ENCODE measurements at places on chromosomes 4 and X.
A peak's percentile ranks its signal among the peaks of the same experiment; 100 is the strongest.

DNA sequence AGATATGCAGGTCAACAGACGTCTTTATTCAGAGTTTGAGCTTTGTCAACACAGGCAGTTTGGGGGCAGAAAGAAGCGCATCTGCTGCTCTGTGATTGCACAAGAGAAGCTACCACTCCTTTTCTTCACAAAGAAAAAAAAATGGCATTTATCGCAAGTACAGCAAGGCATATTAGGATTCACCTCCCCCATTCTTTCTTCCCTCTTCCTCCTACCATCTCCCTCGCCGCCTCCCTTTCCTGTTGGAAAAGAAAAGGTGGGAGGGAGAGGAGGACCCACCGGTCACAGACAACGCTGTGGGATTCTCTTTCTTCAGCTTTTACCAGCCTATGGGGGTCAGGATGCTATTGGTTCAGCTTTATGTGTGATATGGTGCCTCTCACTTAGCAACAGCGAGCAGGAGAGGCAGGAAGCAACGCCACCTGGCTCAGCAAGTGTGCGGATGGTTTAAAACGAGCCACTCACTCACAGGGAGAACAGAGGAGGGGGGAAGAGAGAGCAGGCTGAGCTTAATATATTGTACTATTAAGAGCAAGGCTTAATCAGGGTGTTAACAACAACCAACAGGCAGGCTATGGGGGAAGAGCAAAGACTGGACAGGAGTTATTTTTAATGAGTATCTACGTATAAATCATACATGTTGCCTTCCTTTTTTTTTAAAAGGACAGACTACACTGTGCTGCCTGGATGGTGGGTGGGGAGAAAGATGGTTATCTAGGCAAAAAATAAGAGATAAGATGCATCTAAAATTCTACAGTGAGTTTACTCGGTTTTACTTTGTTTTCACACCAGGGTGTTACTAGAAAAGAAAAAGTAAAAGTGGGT lies 104.7 kb downstream of the MAML3 start:
- peak; percentile 80 for ATAC-seq

DNA sequence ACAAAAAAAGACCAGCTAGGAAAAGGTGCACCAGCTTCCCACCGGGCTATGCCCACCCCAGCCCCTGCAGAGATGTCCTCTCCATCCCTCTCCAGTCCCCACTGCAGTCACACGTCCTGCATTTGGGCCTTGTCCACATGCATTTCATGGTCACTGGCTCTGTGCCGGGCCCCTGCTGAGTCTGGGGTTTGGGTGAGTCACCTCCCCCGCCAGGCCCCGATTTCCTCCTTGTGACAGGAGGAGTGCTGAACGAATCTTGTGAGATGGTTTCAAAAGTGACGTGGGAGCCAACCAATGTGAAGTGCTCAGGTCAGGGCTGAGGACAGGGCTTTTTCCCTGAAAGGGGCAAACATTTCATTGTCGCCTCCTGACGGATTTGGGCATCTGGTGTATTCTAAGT lies 7.1 kb downstream of the CPZ start:
- ATAC-seq: no peak

DNA sequence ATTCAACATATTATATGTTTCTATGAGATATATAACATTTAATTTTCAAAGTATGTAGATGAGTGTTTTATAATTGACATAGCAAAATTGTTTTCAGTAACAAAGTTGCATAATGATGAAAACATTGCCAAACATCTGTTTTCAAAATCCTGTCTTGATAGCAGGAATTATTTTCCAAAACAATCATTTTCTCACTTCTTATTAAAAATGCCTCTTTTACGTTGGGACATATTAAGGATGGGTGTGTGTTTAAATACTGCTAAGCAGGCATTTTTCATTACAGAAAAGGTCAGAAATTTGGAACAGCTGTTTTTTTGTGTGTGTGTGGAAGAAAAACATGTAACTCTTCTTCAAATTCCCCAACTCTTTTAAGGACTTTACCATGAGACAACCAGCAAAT lies 452.0 kb downstream of the SPRY1 start:
- ATAC-seq: peak; percentile 55

- no peak for ATAC-seq
Measured at GRCh38 chr4:81756042-81756441, 284.3 kb upstream of the RASGEF1B start.

GRCh38 chrX:109880629-109881028 lies 122.3 kb upstream of the TMEM164 start:
- no peak for ATAC-seq

DNA sequence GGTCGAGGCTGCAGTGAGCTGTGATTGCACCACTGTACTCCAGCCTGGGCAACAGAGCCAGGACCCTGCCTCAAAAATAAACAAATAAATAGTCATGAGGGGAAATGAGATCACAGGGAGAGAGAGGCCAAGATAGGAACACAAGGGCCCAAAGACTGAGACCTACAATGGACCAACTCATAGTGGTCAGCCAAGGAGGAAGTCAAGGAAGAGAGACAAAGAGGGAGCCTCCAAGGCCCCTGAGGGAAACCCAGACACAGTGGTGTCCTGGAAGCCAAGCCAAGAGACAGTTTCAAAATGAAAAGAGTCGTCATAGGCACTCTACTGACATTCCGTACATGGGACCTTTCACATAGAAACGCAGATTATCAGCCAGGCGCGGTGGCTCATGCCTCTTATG lies 153.3 kb downstream of the BCOR start:
- no peak for ATAC-seq

GRCh38 chr4:1366371-1367229 lies 19.6 kb downstream of the UVSSA start:
- no peak for ATAC-seq

DNA sequence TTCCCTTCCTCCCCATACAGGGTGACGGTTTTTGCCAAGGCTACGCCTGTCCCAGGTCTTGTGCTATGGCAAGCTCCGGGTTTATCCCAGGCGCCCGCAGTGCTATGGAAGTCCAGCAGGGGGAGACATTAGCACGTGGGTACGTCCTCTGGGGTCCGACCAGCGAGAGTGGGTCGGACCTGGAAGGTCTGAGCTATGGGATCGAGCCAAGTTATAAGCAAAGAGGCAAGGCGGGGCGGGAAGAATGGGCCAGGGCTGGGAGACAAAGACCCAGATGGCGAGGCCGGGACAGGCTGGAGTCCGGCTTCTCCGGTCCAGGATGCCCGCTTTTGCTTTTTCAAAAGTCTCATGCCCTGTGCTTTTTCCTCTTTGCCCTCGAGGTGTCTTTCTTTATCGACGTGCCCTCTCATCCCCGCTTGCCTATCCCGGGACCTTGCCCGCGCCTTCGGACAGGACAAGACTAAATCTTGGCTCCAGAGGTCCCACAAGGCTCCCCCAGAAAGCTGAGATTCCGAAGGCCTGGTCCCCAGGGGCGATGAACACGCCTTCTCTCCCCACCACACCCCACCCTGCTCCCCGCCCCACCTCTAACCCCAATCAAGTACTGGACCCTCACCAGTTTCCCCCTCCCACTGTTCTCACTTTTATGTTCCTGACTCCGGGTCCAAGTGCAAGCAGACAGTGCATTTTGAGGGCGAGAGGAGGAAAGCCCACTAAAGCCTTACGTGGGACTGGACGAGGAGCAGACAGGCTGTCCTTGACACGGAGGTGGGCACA lies 785 bp upstream of the EFNB1 start:
- ATAC-seq: peak; percentile 55

GRCh38 chr4:8332038-8332857 lies 62.7 kb downstream of the HTRA3 start:
- ATAC-seq: no peak

DNA sequence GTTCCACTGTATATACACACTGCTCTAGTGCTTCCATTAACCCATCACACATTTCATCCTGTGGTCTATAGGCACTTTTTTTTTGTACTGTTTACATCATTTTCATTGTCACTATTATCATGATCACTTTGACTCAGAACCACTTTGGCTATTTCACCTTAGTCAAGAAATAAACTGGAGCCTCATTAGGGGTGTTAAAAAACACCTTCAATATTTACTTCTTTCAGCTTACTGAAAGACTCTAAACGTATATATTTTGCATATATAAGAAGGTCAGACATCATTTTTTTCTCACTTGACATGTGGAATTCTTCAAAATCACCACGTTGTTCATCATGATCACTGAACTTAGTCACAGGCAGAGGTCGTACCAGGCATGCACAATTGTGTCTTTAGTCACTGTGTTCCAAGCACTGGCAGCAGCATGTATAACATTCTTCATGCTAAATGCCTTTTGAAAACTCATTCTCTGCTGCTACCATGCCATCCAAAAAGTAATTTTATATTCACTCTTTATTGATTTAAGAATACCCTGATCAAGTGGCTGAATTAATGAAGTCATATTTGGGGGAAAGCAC lies 229.2 kb upstream of the ARSJ start:
- ATAC-seq: no peak

GRCh38 chrX:154488336-154489075 lies 1.9 kb downstream of the SLC10A3 start:
- ATAC-seq: no peak

DNA sequence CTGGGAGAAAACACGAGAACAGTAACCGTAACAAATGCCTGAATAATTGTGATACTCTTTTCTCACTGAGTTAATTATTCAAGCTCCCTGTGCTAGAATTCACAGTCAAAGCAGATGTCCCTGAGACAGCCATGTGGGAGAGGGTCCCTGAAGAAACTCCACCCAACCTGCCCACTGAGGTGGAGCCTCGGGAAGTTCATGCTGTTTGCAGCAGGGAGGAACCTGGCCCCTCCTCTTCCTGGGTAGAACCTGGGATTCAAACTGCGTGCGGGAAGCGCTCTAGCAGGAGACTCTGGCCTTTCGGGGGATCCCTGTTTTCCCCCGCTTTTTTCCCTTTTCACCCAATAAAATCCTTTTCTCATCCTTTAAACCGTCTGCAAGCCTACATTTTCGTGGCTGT lies 20.2 kb upstream of the RHOH start:
- ATAC-seq: no peak

DNA sequence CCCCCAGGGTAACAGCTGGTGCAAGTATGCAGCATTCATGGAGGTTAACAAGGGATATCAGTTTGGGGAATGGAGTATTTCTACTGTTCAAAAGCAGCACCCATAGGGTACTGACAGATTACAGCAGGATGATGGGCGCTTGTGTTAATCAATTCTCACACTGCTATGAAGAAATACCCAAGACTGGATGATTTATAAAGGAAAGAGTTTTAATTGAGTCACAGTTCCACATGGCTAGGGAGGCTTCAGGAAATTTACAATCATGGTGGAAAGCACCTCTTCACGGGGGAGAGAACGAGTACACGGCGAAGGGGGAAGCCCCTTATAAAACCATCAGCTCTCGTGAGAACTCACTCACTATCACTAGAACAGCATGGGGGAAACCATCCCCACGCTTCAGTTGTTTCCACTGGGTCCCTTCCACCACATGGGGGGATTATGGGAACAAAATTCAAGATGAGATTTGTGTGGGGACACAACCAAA lies 64.1 kb downstream of the TNIP2 start:
- no peak for ATAC-seq

- ATAC-seq: no peak
Measured at GRCh38 chr4:152009031-152009670, 248.3 kb upstream of the GATB start.

DNA sequence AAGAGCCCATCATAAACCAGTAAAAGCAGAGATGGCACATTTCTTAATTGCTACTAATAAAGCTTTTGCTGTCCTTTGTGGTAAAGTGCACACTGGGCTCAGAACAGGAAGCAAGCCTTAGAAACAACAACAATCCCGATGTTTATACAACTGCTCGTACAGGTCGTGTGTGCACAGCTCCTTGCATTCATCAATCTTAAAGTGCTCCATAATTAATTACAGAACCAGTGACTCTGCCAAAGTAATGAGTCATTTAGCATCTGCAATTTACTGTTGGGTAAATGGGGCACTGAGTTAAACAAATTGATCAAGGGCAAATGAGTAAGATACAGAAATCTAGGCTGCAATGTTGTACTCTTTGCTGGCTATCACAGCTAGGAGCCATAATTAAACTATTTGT lies 61.3 kb upstream of the TXK start:
- no peak for ATAC-seq

DNA sequence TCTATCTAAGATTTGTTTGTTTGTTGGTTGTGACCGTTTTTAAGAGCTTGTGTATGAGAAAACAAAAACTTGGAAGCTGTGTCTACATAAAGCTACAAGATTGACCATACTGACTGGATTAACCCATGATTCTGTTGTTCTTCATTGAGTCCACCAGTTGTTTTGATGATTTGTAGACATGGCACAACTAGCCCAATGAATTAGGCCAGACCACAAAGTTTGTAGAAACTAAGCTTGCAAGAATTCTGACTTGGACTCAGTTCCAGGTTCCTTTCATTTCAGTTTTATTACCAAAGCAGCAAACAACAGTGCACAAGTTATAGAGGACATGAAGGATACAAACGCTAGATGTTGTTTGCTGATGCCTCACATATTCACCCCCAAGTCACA lies 119.3 kb downstream of the RASGEF1B start:
- ATAC-seq: no peak

DNA sequence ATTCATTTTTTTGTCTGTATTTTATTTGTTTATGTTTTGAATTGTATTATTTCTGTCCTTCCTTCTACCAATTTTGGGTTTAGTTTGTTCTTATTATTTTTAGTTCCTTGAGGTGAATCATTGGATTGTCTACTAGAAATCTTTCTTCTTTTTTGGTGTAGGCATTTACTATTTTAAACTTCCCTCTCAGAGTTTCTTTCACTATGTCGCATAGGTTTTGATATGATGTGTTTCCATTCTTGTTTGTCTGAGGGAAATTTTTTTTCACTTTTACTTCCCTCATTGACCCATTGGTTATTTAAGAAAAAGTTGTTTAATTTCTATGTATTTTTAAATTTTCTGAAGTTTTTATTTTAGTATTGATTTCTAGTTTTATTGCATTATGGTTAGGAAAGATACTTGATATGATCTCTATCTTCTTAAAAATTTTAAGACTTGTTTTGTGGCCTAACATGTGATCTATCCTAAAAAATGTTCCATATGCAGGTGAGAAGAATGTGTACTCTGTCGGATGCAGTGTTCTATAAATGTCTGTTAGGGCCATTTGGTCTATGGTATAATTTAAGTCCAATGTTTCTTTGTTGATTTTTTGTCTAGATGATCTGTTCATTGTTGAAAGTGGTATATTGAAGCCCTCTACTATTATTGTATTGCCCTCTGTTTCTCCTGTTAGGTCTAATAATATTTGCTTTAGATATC lies 68.8 kb downstream of the IL15 start:
- no peak for ATAC-seq

- ATAC-seq: no peak
Measured at GRCh38 chr4:90841676-90842075, 714.5 kb downstream of the CCSER1 start.

DNA sequence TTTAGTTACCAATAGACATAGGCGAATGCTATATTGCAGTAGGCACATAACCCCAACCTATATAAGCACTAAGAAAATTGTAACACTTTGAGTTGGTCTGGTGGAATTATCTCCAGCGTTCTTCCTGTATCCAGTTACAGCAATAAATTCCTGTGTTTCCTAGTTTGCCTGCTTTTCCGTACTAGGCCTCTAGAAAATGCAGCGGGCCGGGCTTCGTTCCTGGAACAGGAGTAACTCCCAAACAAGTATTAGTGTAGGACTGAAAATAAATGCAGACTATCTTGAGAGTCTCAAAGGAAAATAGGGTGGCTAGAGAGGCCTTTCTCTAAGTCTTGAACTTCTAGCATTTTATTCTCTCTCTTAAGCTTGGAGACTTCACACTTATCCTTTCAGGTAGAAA lies 159.8 kb downstream of the OR13H1 start:
- peak; percentile 30 for ATAC-seq

- peak; percentile 81 for ATAC-seq
Measured at GRCh38 chr4:184384056-184384809, 90.1 kb downstream of the IRF2 start.
